Activated naive CD4-positive, alpha-beta T cell treated with anti-CD3 and anti-CD28 coated beads, Interleukin-2, amount 50 U/mL, for 72 hours (primary cell): ENCODE measurements at places on chromosomes 3 and 15.

DNA sequence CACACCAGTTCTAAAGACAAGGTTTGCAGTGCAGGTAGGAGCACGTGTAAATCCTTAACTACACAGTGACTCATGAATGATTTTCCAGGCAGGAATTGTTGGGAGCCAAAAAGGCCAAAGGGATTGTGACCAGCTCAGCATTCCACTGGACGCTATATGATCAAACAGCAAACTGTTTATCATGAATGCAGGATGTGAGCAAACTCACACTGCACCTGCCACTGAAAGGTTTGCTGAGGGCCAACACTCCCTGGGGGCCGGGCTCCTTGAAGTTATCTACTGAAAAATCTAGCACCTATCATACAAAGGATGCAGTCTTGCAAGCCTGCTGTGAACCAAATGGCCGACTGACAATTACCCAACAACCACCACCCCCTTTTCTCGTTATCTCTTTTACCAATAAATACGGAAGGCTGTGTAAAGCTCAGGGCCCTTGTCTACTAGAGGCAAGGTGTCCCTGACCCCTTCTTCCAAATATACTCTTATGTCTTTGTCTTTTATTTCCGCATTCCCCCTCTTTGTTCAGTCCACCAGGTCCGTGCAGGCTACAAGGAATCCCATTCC lies 11.5 kb upstream of the DNASE1L3 start:
- DNase-seq: no peak

- DNase-seq: no peak
Measured at GRCh38 chr3:66797889-66798560, 200.1 kb upstream of the KBTBD8 start.

DNA sequence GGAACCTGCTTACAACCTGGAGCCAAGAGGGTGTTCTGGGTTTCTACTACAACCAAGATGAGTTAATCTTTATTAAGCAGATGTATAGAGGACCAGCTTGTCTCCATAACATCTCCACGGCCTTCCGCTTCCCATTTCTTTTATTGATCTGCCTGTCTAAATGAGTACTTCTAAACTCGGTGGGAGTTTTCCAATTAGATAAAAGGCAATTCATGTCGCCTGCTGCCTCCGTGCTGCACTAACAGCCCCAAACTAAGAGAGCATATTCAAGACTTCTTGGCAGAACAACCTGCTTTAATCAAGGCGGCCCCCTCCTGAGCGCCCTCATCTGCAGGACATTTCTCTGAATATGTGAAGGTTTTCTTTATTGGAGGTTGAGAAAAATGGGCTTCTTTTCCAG lies 270.1 kb downstream of the PDCD6IP start:
- no peak for DNase-seq

GRCh38 chr3:23071758-23072157 lies 131.4 kb upstream of the UBE2E2 start:
- no peak for DNase-seq

- DNase-seq: no peak
Measured at GRCh38 chr3:45603226-45603625, 8.7 kb downstream of the LIMD1 start.

DNA sequence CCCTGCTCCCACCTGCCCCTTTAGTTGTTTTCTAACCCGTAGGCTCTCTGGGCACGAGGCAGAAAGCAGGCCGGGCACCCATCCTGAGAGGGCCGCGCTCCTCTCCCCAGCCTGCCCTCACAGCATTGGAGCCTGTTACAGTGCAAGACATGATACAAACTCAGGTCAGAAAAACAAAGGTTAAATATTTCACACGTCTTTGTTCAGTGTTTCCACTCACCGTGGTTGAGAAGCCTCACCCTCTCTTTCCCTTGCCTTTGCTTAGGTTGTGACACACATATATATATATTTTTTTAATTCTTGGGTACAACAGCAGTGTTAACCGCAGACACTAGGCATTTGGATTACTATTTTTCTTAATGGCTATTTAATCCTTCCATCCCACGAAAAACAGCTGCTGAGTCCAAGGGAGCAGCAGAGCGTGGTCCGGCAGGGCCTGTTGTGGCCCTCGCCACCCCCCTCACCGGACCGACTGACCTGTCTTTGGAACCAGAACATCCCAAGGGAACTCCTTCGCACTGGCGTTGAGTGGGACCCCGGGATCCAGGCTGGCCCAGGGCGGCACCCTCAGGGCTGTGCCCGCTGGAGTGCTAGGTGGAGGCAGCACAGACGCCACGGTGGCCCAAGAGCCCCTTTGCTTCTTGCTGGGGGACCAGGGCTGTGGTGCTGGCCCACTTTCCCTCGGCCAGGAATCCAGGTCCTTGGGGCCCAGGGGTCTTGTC lies 48.5 kb downstream of the PGPEP1L start:
- DNase-seq: no peak

- DNase-seq: no peak
Measured at GRCh38 chr15:78923480-78924360, 21.1 kb downstream of the CTSH start.

DNA sequence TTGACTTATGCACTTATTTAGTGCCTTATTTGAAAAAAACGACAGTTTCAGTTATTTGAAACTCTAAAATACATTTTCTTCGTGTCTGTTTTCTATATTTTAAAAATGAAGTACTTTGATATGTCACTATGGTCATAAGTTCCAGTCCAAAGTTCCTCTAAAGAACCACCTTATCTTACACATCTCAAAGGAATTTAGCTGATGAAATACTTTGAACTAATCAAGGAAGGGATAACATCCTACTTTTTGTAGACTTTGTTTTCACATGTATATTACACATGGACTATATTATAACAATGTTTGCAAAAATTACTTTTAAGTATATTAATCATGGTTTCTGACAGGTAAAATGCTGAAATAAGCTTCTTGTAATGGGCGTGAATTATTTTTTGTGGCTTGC lies 265.8 kb upstream of the ZNF717 start:
- no peak for DNase-seq

DNA sequence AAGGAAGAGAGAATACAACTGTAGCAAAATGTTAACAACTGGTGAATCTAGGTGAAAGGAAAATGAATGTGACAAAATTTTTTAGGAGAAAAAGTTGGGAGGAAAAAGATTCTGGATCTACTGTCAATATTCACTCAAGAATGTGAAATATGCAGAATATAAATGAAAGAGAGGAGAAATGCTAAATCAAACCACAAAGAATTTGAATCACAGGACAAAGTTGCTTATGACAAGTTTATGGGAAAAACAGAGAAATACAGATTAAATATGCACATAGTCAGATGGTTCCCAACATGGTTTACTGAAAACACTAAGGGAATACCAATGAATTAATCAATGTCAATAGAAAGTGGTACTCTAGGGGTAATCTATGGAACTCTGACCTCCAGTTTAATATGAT lies 27.6 kb downstream of the C3orf33 start:
- no peak for DNase-seq

GRCh38 chr3:113039546-113039945 lies 48.8 kb downstream of the GTPBP8 start:
- DNase-seq: no peak

DNA sequence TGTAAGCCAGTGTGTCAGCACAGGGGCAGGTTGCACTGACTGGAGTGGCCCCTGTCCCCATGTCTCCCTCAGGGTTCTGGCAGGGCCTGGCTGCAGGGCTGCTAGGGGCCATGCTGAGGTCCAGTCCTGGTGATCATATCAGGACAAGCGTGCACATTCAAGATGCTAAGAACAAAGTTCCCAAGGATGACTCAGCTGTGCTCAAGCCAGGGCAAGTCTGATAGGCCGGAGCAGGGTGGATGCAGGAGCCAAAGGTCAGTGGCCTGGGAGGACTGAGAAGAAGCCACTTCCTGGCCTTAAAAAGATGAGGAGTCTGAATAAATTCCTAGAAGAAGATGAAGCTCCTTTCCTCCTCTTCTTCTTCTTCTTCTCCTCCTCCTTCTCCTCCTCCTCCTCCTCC lies 353.2 kb downstream of the AGBL1 start:
- no peak for DNase-seq

DNA sequence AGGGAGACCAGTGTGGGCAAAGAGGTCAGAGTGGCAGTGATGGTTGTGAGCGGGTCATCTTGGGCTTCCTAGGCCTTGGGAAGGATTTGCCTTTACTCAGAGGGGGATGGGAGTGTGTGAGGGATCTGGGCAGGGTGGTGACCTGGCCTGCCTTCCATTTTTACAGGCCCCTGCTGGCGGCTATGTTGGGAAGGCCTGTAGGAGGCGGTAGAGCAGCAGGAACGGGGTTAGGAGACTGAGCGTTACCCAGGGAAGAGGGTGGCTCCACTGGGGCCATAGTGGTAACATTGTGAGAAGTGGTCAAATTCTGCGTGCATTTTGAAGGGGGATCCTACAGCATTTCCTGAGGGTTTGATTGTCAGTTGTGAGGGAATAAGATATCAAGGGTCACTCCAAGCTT lies 307.3 kb upstream of the CTDSPL start:
- DNase-seq: no peak

DNA sequence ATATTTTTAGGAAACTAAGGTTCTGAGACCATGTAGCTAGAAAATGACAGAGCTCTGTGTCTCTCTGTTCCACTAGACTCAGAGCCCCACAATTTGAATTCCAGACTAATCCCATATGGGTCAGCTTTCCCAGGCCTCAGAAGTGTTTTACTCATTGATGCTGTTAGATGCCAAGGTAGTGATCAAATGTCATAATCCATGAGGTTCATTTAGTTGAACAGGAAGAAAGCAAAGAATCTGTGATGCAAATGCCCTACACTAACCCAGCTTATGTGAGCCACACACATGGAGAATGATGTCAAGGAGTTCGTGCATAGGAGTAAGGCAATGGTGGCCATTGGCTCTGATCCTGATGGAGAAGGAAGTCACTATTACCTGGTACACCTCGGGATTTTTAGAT lies 363.4 kb upstream of the RARB start:
- no peak for DNase-seq

DNA sequence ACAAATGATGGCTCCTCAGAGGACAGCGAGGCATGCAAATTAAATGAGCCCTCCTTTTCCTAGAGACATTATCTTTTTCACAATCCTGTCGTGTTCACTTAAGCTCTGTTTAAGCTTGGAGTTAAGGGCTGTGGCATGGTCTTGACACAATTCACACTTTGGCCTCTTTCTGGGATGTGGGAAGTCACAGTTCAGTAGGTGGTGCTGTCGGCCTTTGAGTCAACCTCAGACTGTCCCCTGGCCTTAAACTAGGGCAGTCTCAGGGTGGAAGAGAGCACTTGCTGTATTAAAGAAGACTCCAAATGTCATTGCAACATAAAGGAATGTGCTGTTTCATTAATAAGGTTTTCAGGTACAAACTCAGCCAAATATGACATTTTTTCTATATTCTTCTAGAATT lies 351.0 kb downstream of the MCTP2 start:
- DNase-seq: no peak

DNA sequence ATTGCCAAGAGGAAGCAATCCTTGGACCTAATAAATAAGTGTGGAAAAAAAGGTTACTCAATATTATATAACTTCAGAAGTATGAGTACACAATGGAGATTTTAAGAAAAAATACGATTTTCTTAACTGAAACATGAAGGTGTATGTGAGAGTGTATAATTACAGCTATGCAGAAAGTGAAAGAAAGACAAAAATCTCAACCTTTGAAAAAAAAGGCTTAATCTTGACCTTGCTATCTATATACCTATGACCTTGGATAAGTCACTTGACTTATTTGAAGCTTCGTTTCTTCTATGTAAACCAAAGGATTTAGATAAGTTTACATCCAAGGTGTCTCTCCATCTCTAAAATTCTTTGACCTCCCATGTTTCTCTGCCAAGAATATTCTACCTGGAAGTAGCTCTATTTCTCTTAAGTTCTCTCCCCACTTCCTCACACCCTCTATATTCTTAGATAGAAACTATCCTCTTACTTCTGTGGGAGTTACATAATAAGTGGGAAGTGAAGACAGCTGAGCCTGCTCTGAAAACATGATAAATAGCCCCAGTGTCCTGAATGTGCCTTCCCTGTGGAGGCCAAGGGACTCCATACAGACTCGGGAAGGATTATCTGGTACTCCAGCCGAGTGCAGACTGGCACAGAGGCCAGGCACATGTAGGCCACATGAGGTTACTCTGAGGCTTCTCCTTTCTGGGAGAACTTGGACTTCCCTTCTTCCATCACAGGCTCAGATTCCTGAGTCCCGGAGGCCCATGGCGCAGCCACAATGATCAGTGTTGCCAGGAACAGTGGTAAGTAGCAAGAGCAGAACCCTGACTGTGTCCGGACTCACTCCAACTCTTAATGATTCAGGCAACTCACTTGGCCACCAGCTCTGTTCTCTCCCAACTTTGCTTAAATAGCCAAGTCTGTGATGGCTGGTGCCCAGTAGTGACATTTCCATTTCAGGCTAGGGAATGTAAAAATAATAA lies 166.8 kb upstream of the COL8A1 start:
- no peak for DNase-seq

DNA sequence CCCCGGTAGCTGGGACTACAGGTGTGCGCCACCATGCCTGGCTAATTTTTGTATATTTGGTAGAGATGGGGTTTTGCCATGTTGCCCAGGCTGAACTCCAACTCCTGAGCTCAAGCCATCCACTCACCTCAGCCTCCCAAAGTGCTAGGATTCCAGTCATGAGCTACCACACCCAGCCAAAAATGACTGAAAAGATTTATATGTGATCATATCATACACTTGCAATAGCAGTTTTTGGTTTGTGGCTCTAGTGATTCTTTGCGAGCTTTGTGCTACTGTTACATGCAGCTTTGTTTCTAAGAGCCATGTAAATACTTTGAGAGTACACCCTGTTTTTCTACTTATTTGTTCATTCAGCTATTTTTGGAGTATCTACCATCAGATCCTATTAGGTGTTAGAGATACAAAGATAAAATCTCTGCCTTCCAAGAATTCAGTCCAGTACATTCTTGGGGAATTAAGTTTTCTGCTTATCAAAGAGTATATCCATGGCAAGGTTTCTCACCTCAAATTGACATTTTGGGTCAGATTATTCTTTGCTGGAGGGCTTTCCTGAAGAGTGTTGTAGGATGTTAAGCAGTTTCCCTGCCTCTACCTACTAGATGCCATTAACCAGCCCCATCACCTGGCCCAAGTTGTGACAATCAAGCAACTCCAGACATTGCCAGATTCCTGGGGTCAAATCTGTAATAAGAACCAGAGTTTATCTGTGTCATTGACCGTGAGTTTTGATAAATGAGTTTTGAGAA lies 15.0 kb downstream of the SNAP23 start:
- DNase-seq: no peak

DNA sequence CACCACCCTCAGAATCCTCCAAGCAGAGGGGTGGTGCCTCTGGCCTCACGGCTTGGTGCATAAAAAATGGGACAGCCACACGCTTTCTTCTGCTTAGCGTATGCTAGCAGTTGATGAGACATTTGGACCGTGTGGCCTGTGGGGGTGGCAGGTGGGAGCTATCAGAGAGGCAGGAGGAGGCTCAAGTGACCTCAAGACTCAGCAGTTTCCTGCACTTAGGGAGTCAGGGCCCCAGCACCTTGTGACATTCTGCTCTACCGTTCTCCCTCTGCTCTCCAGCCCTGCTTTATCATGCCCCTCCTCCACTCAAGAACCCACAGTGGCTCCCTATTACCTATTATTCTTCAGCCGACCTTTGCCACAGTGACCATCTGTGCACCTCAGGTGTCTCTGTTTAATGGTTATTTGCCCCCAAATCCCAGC lies 41.0 kb upstream of the CGNL1 start:
- no peak for DNase-seq
